Progenitor cell of endocrine pancreas (in vitro differentiated cells): ENCODE measurements at places on chromosomes 11 and 22.
A peak's percentile ranks its signal among the peaks of the same experiment; 100 is the strongest.

DNA sequence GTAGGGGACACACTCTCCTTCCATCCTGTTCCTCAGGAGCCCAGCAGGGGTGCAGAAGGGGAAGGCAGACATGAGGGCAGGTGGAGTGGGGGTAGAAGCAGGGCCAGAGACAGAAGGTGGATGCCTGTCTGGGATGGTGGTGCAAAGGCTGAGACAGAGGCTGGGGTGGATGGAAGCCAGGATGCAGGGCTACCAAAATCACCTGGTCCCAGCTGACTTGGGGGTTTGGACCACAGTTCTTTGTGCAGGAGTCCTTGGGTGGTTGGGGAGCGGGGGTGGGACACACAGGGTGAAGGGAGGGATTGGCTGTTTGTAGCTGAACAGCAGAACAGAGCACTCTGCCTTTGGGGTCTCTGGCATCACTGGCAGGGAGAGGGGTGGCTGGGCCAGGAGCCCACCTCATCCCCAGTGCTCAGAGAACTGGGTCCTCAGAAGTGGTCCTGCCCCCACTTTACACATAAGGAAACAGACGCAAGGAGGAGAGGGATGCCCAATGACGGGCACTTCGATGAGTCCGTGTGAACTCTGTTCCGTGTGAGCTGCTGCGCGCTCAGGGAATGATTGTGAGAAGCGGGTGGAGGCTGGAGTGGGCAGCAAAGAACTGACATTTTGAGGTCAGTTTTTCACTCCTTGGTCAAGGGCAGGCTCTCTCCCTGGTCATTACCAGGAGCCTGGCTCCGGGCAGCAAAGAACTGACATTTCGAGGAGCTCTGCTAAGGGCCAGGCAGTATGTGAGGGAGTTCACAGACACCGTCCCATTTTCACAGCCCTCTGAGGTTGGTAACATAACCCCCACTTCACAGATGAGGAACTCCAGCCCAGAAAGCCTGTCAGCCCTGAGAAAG lies 1.9 kb downstream of the TAGLN start:
- DNase-seq: no peak

GRCh38 chr22:42468841-42469240 lies 36.6 kb upstream of the NFAM1 start:
- DNase-seq: no peak

GRCh38 chr22:29393019-29393608 lies 4.7 kb upstream of the AP1B1 start:
- no peak for DNase-seq

DNA sequence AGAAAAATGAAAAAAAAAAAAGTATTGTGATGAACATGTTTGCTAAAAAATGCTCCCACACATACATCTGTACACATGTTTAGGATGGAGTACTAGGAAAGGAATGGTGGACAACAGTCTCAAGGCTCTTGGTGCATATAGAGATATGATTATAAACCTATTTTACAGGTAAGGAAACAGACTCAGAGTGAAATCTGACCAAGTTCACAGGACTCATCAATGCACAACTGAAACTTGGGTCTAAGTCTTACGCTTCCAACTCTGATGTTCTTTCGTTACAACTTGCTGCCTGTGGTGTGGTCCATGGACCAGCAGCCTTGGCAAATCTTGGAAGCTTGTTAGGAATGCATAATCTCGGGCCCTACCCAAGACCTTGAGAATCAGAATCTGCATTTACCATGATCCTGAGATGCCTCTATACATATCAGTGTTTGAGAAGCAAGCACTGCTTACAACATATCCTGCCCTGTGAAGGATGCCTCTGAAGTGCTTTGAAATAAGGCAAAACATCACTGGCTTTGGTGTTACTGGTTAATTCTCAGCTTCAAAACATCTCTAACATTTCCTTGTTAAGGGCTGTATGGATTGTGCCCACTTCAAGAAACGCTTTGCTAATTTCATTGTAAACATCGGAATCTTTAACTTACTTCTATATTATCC lies 39.9 kb upstream of the NUP160 start:
- no peak for DNase-seq

GRCh38 chr11:134207538-134208239 lies 16.1 kb downstream of the NCAPD3 start:
- DNase-seq: peak; percentile 32

- DNase-seq: no peak
Observed at GRCh38 chr22:50473855-50474671, 772 bp downstream of the SBF1 start.

DNA sequence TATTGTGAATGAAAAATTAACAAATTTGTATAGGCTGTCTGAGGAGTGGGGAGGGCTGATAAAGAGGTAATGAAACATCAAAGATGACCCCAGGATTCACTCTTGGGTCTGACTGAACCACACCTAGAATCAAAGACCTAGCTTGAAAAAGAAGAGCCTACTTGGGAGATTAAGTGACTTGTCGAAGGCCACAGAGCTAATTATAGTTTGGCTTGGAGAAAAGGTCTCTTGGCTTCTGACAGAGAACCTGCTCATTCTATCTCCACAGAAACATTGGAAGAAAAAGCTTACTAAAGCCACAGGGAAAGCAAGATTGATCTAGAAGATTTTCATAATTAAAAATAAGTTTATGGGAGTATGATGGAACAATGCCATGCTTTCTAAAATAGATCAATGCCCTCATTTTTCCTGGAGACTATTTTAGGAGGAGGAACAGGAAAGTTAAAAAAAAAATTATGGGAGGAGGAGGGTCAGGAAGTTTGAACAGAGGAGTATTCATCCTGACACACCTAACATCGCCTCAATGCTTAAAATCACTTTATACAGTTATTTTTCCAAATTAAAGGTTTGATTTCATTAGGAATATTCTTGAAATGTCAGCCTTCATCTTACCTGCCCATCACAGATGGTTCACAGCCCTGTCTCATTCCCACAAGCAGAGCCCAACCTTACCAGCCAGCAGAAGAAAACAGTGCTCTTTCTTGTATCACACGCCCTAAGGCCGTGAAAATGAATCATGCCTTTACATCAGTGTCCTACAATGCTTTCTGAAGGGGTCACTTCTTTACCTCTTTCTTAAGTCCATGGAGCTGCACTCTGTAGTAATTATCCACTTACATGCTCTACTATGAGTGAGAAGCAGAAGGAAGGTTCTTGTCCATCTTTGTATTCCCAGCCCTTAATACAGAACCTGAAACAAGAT lies 231.1 kb upstream of the MPPED2 start:
- DNase-seq: no peak
